ENCODE measurements at places on chromosomes 3 and 15.

- no peak for DNase-seq
Measured at GRCh38 chr3:19881036-19881435, 53.0 kb downstream of the EFHB start.

DNA sequence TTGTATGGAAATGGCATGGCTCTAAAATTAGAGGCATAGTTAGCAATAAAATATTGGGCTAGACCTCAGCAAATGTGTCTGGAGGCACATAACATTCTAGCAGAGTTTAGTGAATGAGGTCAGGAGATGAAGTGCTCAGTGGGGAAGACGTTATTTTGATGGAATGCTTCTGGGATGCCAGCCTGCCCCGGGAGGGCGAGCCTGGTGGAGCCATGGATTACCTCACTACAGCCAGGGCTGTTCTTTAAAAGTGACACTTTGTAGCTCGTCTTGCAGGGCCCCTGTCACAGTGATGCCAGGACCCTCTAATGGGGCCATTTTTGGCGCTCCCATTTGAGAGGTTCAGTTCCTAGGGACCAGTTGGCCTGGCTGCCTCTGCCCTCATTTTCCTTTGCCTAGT, 48.5 kb downstream of the PXYLP1 start:
- DNase-seq: no peak

- DNase-seq: no peak
Measured at GRCh38 chr3:44510000-44510368, 32.5 kb upstream of the ZNF445 start.

DNA sequence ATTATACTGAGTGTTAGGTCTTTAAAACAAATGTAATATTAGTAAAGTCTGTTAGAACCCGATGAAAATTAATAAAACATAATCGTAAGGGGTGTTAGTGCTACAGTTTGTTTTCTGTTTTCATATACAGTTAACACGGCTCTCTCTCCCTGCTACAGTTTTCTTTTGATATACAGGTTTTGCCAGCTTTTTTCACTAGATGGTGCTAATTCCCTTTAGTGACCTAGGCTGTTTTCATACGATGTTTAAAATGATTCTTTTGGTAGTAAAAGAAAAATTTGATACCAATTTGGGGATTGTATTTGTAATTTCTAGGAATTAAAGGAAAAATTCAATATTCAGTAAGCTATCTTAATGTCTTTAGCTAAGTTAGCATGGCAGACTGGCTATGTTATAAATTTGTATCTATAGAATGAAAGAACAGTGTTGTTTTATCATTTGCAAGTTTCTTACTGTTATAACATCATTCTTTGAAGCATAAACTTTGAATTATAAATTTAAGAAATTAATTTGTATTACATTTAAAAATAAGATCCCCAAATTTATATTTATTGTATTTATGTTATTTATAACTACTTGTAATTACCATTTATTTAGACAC, 11.5 kb downstream of the APH1B start:
- DNase-seq: no peak

DNA sequence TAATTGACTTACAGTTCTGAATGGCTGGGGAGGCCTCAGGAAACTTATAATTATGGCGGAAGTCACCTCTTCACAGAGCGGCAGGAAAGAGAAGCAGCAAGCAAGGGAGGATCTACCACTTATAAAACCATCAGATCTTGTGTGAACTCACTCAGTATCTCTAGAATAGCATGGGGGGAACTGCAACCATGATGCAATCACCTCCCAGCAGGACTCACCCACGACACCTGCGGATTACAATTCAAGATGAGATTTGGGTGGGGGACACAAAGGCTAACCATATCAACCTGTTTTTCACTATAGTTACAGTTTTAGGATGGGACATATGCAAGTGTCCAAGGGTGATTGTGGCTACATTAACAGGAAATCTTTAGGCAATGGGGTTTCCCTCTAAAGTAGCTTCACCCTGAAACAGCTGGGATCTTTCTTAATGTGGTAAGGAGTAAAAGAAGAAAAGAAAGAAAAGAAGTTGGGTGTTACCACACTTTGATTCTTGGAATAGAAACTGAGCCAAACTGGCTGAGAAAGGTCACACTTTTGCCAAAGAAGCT, 453.8 kb downstream of the OTOL1 start:
- DNase-seq: no peak

DNA sequence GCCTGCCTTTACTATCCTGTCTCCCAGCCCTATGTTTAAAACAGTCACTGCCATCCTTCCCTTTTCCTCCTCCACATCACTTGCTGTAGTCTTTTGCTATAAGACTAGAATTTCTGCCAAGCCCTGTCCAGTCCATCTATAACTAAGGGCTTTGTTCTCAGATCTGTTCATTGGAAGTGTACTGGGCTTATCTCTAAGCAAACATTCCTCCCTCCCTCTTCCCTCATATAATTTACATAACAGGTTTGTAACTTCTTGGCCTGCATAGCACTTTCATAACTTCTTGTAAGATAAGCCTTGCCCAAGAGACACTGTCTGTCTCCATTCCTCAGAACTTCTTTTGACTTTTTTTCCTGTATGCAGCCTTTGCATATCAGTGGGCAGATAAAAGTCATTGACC, 16.7 kb downstream of the TPRG1 start:
- DNase-seq: no peak

- no peak for DNase-seq
Measured at GRCh38 chr3:138034918-138035317, 25.0 kb downstream of the CLDN18 start.

GRCh38 chr15:60590935-60591495, 112.1 kb upstream of the ICE2 start:
- DNase-seq: peak; percentile 66

- DNase-seq: peak; percentile 69
Measured at GRCh38 chr15:60591496-60592370, 112.8 kb upstream of the ICE2 start.

- peak; percentile 75 for DNase-seq
Measured at GRCh38 chr3:123960781-123961507, at the start of gene CCDC14. TSS of gene CCDC14 (minus strand) at chr3:123961229. CDS start at chr3:123961173, 56 bp downstream.

- DNase-seq: no peak
Measured at GRCh38 chr15:96331144-96331944, 844 bp downstream of the NR2F2 start.

- DNase-seq: peak; percentile 41
Measured at GRCh38 chr3:16516695-16517481, 3.4 kb upstream of the RFTN1 start.
